Activated B cell treated with CpG ODN at 0.5 μM for 24 hours (primary cell): ENCODE measurements at places on chromosomes 4 and X. TPM values are rescaled to one million over a fixed set of nuclear protein-coding genes. Genes with fewer than 3 reads are reported as not detected.

DNA sequence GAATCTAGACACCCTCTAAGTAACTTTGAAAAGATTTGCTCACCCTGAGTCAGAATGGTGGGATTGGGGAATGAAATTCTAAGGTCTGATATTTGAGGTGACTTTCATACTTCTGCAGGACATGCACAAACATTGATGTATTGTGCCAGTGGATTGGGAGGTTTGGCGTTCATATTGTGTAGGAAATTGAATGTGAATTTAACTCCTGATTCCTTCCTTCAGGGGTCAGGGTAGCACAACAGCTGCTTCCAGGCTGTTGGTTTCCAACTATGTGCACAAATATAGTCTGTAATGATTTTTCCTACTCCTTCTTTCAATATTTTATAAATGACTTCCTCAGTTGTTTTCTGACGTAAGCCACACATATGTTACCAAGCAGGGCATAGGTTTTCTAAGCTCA, 3.1 kb downstream of the IL1RAPL1 start:
- no peak for DNase-seq

DNA sequence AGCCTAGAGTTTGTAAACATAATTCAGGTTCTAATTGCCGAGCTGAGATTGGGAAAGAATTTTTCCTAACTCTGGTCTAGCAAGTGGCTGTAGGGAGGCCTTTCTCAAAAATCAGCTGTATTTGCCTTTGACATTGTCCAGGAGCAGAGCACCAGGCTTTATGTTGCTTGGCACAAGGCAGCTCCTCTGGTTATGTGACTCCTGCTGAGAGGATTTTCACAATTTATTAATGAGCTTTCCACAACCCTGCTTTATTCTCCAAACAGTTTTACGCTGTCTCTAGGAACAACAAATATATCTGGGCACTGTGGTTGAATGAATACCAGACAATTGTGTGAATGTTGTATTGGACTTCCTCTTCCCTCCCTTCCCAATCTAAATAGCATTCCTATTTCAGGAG, 14.9 kb downstream of the LSM6 start:
- DNase-seq, result no peak

The LRCH2 gene
- total RNA-seq, result not detected in 2 replicates

- peak; percentile 16 for DNase-seq
Observed at GRCh38 chrX:1466232-1466661, 13.5 kb upstream of the ASMTL start.

GRCh38 chr4:89878611-89879010, 16.0 kb upstream of the MMRN1 start:
- no peak for DNase-seq

DNA sequence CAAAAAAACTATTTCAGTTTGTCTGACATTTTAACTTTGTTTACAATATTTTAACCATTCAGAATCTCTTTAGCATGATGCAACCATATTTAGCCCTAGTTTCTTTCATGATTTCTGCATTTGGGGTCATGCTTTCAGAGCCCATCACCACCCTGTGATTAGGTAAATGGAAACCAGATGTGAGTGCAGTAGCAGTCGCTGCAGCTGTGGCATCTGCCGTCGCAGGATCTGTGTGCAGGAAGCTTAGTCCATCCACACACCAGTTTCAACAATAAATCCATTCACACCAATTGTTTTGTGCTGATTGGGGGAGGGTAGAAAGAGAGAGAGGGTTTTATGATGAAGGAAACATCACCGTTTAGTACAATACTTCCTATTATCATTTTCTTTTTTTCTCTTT, 130.5 kb downstream of the CPEB2 start:
- no peak for DNase-seq

DNA sequence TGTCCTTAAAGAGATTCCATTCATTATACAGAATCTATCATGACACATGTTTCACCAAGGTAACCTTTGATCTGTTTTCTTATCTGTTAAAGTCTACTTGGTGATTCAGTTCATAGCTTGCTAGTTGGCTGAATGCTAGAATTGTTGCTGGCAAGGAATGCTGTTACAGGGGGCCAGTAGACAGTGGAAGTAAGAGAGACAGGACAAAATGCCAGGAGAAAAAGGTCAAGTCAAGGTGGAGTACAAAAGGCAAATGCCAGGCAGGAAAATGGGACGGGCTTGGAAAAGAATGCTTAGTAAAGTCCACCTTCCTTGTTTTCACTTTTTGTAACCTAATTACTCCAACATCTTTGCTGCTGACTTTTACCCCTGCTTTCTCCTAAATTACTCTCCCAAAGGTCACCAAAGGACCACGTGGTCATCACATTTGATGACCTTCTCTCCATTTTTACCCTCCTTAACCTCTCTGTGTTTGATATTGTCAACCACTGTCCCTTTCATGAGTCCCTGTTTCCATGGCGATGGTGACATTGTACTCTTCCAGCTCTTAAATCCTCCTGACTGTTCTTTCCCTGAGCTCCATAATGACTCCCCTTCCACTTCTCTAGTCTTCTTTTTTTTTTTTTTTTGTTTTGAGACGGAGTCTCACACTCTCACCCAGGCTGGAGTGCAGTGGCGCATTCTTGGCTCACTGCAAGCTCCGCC, 24.5 kb upstream of the TAPT1 start:
- DNase-seq, result no peak
